GM12878 (cell line): ENCODE measurements at places on chromosomes 13 and 19. TPM values are rescaled to one million over a fixed set of nuclear protein-coding genes. Genes with fewer than 3 reads are reported as not detected.
A peak's percentile ranks its signal among the peaks of the same experiment; 100 is the strongest.

Gene RYR1
- 0.28 and 0.88 TPM in 2 replicates for total RNA-seq

Gene KLK14
- total RNA-seq = not detected in 2 replicates

Gene COX7A1
- total RNA-seq = not detected in 2 replicates

GRCh38 chr13:78029901-78030300, 111.3 kb upstream of the EDNRB start:
- H3K4me1 ChIP-seq = no peaks in the 10 kb centered on the region
- DNase-seq = no peak
- H3K4me3 ChIP-seq = no peak overlapping the region
- H3K36me3 ChIP-seq = no peaks in the 10 kb centered on the region

GRCh38 chr13:40790154-40790616, 774 bp downstream of the SLC25A15 start:
- DNase-seq = no peak
- H3K4me1 ChIP-seq = peaks cover 17% of the 10 kb centered on the region
- H3K36me3 ChIP-seq = no peaks in the 10 kb centered on the region
- H3K27ac ChIP-seq = no peak overlapping the region; the same call in 1 of the 2 replicates

DNA sequence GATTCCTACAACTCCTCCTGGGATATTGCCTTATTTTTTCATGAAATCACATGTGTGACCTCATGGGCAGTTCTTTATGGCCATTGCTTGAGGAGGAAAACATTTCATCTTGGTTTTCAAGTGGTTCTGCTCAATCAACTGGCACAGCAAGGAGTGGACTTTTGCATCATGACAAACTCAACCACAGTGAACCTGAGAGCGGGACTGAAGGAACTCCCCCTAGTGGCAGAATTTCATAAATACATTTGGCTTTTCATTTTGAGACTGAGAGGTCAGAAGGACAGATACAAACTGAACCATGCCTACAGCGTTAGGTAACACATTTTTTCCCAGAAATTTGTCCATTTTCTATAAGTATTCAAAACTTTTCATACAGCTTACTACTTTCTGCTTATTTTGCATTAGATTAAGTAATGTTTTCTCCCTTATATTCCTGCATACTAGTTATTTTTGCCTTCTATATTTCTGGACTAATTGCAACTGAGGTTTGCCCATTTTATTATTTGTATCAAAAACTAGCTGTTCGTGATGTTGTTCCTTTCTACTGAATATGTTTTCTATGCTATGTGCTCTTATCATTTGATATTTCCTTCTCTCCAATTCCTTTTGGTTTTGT, 13.4 kb upstream of the SIGLEC12 start:
- H3K4me1 ChIP-seq = no peaks in the 10 kb centered on the region
- no peaks in the 10 kb centered on the region for H3K36me3 ChIP-seq

Gene CALR3
- total RNA-seq = 0.19 TPM in 1 of 2 replicates, not detected in the other

Gene ZNF470
- 0.74 and 0.77 TPM in 2 replicates for total RNA-seq

DNA sequence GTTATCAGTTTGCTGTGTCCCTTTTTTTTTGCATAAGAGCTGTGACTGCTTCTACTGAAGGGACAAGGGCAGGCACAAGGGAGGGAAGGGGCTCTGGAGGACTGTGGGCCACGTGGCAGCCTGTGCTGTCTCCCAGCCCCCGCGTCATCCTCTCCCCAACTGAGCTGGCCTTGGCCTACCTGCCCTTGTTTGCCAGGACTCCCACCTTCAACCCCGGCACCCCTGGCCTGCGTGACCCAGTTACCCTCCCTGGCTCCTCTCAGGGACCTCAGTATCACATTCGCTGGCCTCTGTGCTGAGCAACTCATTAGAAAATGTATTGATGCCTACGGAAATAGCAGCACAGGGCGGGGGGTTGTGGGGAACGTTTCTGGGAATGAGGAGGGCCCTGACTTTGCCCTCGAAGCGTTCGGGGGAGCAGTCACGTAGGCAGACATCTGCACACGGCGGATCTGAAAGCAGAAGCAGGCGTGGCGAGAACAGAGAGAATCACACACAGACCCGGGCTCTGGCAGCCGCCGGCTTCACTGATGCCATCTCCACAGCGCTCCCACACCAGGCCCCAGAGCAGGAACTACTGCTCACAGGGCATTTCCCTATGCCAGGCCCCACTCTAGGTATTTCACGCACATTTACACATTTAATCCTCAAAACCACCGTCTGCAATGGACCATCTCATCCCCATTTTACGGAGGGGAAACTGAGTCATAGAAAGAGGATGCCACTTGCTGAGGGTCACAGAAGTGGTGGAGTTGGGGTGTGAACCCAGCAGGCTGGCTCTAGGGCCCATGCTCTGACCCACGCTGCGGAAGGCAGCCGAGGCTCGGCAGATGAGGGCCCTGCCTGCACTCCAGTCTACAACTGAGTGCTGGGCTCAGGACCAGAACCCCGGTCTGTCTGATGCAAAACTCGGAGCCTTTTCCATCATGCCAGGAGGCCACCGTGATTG, 5.7 kb upstream of the ATF5 start:
- peak overlapping the region; percentile 59; the same call in 1 of the 2 replicates for H3K4me3 ChIP-seq
- H3K36me3 ChIP-seq = peaks cover 36% of the 10 kb centered on the region
- no peaks in the 10 kb centered on the region for H3K27me3 ChIP-seq

Gene MYCBP2
- 151 and 152 TPM in 2 replicates for total RNA-seq

DNA sequence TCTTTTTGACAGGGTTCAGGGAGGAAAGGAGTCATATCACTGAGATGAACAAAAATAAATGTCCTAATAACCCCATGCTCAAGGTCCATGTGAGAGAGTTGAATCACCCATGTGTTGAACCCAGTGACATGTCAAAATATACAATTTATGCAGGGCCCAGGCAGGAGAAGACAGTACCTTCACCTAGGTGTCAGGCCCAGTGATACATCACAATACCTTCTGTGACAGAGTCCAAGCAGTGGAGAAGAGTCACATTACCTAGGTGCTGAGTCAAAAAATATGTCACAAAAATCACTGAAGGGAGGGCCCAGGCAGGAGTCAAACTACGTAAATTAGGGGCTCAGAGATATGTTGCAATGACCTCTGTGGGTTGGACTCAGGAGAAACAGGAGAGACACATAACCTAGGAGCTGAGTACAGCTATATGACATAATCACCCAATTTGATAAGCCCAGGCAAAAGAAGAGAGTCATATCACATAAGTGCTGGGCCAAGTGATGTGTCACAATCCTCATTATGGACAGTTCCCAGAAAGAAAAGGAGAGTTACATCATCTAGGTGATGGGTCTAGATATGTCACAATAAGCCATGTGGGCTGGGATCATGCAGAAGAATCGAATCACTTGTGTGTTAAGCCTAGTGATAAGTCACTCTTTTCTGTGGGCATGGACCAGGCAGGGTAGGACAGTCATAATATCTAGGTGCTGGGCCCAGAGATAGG, 13.8 kb upstream of the ZNF724 start:
- H3K4me3 ChIP-seq = no peak overlapping the region
- no peaks in the 10 kb centered on the region for H3K4me1 ChIP-seq
- H3K36me3 ChIP-seq = no peaks in the 10 kb centered on the region; the same call in none of the 2 replicates
- no peak for DNase-seq
- no peaks in the 10 kb centered on the region for H3K27me3 ChIP-seq

Gene DMWD
- 51.3 and 56.0 TPM in 2 replicates for total RNA-seq

Gene DACH1
- total RNA-seq = 0.05 TPM in 1 of 2 replicates, not detected in the other

DNA sequence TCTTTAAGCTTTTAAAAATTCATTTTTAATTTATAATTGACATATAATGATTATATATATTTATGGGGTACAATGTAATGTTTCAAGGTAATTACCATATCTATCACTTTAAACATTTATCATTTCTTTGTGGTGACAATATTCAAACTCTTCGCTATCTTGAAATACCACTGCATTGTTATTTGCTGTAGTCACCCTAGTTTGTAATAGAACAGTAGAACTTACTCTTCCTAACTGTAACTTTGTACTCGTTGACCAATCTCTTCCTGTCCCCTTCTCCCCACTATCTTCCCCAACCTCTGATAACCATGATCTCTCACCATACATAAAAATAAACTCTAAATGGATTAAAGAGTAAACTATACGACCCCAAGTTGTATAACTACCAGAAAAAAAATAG, 20.4 kb downstream of the COG6 start:
- no peaks in the 10 kb centered on the region for H3K27me3 ChIP-seq
- no peaks in the 10 kb centered on the region for H3K4me1 ChIP-seq
- H3K4me3 ChIP-seq = no peak overlapping the region
- H3K27ac ChIP-seq = no peak overlapping the region

DNA sequence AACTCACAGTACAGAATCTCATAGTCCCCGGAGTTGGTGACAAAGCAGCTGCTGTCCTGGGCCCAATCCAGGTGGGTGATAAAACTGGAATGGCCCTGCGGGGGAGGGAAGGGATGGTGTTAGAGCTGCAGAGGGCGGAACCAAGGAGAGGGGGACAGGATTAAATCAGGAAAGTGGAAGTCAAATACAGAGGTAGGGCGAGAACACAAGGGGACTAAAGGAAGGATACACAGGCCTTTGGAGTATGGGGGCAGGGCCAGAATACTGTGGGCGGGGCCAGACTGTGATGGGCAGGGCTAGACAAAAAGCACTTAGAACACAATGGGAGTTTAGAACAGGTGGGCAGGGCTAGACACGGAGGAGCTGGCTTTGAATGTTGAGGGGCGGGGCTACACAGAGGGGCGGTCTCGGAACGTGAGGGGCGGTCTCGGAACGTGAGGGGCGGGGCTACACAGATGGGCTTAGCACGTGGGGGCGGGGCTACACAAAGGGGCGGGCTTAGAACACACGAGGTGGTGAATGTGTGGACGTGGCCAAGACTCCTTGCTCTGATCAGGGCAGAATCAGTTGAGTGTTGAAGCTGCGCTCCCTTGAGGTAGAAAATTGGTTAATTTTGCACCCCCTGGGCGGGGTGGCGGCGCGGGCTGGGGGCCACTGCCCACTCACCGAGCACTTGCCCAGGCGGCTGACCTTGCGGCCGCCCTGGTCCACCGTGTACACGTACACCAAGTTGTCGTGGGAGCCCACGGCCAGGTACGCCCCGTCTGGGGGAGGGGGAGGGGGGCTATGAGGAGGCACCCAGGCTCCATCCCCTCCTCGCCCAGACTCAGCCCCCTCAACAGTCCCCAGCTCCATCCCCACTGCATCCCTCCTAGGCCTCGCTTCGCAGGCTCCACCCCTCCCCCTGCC, 14.0 kb upstream of the GPR4 start:
- no peaks in the 10 kb centered on the region for H3K27me3 ChIP-seq
- H3K36me3 ChIP-seq = peaks cover 14% of the 10 kb centered on the region
- no peak overlapping the region for H3K27ac ChIP-seq

Gene GAPDHS
- total RNA-seq = not detected in 2 replicates

- H3K36me3 ChIP-seq = no peaks in the 10 kb centered on the region
- no peak overlapping the region for H3K27ac ChIP-seq
- no peaks in the 10 kb centered on the region for H3K4me1 ChIP-seq
- no peak overlapping the region for H3K4me3 ChIP-seq
- no peak for DNase-seq
Measured at GRCh38 chr13:26954976-26955375, 194.4 kb upstream of the GPR12 start.

Gene ZNF99
- not detected in 2 replicates for total RNA-seq

DNA sequence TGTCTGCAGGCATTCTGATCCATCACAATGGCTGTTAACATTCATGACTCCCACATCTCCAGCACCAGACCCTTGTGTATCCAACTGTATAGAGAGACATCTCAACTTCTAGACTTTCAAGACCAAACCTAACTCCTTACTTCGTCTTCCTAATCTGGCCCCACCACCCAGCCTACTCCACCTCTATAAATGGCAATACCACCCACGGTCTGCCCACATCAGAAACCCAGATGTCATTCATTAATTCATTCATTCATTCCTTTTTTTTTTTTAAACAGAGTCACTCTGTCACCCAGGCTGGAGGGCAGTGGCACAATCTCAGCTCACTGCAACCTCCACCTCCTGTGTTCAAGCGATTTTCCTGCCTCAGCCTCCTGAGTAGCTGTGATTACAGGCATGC, 10.4 kb downstream of the GPR42 start:
- no peaks in the 10 kb centered on the region for H3K27me3 ChIP-seq
- no peak overlapping the region for H3K4me3 ChIP-seq
- H3K36me3 ChIP-seq = no peaks in the 10 kb centered on the region
- H3K4me1 ChIP-seq = peaks cover 14% of the 10 kb centered on the region
- no peak overlapping the region for H3K27ac ChIP-seq

Gene CYP4F11
- 0.08 TPM in 1 of 2 replicates, not detected in the other for total RNA-seq

DNA sequence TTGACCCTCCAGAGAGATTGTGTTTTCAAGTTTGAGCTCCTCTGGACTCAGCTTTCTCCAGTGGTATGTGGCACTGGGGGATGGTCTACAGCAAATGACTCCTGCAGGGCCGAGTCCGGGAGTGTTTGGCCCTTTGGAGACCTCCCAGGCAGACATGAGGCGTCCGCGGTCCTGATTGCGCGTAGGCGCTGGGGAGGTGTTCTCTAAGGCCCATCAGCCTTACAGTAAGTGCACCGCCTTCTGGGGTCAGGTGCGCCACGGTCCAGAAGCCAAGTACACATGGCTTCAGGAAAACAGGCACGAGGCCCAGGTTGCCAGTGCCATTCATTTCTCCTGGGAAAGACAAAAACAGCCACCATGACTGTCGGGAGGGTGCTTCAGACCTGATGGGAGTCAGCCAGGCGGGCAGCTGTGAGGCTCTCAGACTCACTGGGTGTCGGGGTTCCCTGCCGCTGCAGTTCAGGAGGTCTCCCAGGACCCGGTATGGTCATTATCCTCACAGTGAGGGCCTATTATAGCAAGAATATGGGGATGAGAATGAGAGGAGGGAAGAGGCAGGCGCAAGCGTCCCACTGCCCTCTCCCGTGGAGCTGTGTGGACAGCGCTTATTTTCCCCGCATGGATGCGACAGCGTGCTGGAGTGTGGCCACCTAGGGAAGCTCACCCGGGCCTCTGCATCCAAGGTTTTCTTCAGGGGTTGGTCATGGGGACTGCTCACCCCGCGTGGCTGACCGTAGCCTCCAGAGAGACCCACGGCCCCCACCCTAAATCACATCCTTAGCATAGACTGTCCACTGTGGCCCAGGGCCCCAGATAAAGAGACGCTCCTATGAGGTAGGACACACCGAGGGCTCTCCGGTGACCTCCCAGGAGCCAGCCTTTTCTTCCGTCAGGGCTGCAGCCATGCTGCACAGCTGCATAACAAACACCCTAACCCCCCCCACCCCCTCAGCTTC, 21.8 kb downstream of the CCDC8 start:
- H3K4me1 ChIP-seq = no peaks in the 10 kb centered on the region
- no peak for DNase-seq
- H3K36me3 ChIP-seq = peaks cover 36% of the 10 kb centered on the region
- no peak overlapping the region for H3K4me3 ChIP-seq
- no peak overlapping the region for H3K27ac ChIP-seq
- no peaks in the 10 kb centered on the region for H3K27me3 ChIP-seq

Gene DHDH
- total RNA-seq = not detected in 2 replicates
